Globus pallidus (tissue), 1 donor: ENCODE measurements at places on chromosomes 11 and 22.
A peak's percentile ranks its signal among the peaks of the same experiment; 100 is the strongest.

DNA sequence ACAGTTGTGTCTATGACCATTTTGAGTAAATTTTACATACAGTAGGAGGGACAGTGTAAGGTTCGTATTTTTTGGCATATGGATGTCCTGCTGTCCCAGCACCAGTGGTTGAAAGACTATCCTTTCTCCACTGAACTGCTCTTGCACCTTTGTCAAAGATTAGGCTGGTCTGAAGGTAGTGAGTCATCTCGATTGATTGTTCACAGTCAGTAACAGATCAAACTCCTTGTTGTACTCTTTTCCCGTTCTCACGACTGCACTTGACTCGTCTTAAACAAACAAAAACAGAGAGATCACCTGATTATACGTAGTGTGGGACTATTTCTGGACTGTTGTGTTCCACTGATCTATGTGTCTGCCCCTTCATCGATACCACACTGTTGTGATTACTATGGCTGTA lies 77.1 kb downstream of the DGCR2 start:
- DNase-seq: no peak

- DNase-seq: no peak
Observed at GRCh38 chr11:69301455-69302401, 7.8 kb downstream of the MYEOV start.

GRCh38 chr11:65251476-65251875 lies 10.3 kb upstream of the POLA2 start:
- no peak for DNase-seq

DNA sequence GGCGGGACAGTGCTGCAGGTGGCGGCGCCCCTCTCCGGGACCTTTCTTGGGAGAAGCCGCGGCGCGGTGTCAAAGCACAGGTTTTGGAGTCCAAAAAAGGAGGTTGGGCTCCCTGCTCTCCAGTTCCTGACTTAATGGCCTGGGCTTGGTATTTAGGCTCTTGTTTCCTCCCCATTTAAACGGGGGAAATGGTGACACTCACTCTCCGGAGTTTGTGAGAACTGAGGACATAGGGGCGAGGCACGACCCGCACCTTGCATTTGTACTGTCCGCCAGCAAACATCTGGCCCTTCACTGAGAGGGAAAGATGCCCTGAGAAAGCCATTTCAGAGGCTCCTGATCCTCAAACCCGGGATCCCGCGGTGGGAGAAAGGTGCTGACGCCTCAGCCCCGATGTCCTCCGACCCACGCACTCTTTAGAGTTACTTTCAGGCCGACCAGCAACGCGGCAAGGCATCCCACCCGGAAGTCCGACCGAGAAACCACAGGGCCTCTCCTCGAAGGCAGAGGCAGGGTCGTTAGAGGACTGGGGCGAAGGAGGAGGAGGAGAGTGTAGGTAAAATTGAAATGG lies 2.9 kb upstream of the WDR74 start:
- no peak for DNase-seq

GRCh38 chr11:117731722-117732290 lies 65.2 kb downstream of the DSCAML1 start:
- DNase-seq: no peak

- no peak for DNase-seq
Observed at GRCh38 chr11:64029773-64030172, 6.0 kb upstream of the FLRT1 start.

- no peak for DNase-seq
Observed at GRCh38 chr11:114928260-114928870, 250.0 kb downstream of the NXPE2 start.

DNA sequence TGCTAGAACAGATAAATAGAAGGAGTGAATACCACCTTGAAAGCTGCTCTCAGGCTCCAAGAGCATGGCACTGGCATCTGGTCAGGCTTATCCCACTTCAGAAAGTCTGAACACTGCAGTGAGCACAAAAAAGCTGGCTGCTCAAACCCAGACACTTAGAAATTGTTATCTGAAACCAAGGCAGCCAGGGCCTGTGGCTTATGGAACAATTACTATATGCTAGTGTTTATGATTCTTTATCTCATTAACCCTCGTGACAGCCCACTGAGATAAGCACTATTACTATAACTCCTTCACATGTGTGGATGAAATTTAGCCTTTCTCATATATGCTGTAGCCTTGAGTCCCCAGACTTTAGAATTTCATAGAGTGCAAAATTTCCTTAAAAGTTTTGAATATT lies 400.2 kb downstream of the RAB38 start:
- no peak for DNase-seq

DNA sequence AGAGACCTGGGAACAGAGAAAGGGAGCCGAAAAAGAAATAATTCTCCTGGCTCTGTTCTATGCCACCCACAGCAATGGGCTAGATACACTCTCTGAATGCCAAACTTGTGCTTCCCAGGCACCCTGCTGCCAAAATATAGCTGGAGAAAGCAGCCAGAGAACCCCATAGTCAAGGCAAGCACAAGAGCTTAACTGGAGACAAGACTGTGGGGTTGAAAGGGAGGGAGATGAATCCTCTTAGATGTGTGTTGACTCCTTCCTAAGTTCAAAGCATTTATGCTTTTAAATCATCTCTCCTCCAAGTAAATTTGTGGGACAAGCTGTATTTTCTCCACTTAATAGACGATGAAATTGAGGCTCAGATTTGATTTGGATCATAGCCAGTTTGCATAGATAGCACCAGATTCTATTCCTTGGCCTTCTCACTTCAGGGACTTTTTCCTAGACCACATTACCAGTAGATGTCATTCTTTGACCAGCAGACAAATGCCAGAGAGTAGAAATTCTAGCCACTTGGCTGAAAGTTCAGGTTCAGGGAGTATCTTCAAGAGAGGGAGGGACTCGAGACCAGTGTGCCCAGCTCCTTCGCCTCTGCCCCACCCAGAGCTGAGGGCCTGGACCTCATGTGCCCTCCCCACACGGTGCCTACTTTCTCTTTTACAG lies 16.5 kb upstream of the ETS1 start:
- DNase-seq: peak; percentile 21
